HuH-7 (cell line): ENCODE measurements at places on chromosomes 12 and 14.

DNA sequence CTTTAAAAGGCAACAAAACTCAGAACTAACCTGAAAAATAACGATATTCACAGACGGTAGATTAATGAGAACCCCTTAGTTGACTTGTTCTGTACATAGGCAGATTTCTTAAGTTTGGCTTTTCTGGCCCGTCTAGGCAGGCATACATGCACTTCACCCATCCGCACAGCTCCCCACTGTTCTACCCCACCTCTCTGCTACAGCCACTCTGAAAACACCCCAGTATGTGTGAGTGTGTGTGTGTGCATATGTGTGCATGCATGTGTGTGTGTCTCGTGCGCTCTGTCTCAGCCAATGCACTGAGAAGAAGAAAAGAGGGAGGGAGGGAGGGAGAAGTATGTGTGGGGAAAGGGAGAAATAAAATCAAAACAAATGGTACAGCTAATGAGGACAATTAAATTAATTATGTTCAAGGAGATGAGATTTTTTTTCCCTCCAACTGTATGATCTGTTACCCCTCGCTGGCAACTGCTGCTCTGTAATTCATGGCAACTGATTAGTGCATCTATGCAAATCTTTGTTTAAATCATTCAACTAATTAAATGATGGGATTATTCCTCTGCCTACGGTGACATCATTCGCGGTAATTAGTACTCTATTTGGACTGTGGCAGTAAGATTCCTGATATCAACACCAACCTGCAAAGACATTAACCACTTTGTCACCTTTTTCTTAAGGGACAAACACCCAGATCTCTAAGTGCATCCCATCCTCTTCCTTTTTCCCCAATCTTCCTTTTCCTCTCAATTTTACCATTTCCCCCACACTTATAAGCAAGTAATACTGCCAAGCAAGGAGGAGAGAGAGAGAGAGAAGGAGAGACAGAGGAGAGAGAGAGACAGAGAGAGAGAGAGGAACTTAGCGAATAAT, 2.2 kb upstream of the LMO3 start:
- no peak for DNase-seq

- no peak for DNase-seq
Measured at GRCh38 chr12:94732367-94732990, 82.1 kb upstream of the TMCC3 start.

DNA sequence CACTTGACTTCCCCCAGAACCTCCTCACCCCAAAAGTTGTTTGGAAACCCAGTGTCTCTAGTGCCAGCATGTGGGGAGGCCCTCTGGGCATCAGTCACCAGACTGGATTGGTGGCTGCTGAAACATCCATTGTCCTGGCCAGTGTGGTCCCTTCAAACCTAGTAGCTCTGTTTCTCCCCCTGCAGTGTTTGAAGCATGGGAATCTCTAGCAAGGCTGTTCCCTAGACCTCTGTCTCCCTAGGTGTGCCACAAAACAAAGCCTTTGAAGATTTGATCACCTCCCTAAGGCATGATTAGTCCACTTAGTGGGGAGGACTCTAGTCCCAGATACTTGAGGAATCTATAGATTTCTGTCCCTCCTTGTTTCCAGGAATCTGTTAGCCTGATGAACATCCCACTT, 60.3 kb downstream of the ARF6 start:
- DNase-seq = no peak

GRCh38 chr12:127270193-127270592, 996.8 kb upstream of the TMEM132C start:
- no peak for DNase-seq

GRCh38 chr12:30839643-30840220, 85.0 kb upstream of the CAPRIN2 start:
- DNase-seq = no peak

DNA sequence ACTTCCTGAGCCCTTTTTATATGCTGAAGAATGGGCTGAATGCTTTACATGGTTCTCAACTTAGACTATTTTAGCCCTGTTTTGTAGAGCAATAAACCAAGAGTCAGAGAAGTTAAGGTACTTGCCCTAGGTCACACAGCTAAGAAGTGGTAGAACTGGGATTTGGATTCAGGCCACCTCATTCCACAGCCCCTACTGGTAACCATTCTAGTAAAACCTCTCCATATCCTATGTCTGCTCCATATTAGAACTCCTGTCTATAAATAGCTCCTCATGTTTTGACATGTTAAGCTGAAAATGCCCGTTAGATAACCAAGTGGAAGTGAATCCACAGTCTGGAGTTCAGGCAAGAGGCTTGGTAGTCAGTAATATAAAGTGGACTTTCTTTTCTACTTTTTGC, 111.6 kb downstream of the HECTD4 start:
- DNase-seq = no peak

- DNase-seq = no peak
Measured at GRCh38 chr14:53964249-53964648, 7.6 kb upstream of the BMP4 start.

DNA sequence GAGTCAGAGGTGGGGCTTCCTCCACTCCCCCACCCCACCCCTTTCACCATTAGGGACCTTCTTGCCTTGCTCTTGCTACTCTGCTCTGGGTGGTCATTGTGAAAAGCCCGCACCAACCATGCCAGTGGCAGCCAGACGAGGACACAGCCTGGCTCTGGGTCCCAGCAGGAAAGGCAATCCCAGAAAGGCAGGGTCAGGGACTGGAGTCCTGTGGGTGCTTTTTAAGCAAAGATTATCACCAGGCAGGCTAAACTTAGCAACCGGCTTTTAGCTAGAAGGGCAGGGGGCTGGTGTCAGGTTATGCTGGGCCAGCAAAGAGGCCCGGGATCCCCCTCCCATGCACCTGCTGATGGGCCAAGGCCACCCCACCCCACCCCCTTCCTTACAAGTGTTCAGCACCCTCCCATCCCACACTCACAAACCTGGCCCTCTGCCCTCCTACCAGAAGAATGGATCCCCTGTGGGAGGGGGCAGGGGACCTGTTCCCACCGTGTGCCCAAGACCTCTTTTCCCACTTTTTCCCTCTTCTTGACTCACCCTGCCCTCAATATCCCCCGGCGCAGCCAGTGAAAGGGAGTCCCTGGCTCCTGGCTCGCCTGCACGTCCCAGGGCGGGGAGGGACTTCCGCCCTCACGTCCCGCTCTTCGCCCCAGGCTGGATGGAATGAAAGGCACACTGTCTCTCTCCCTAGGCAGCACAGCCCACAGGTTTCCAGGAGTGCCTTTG, 1.2 kb upstream of the GAPDH start:
- peak; percentile 70 for DNase-seq

DNA sequence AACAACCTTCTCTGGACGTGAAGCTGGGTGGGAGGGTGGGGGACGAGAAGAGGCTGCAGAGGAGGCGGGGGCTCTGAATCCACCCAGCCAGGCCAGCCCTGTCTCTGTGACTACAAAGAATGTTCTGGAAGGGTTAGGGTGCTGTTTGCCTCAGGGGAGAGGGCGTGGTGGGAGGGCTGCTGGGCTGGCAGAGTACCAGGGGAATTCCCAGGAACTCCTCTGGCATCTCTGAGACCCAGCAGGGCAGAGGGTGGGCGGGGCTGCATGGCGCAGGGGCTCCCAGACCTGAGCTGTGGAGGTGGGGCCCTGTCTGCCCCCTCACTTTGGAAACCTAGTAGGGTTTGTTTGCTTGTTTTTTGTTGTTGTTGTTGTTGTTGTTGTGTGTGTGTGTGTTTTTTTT, 45.5 kb upstream of the FZD10 start:
- DNase-seq = no peak

- no peak for DNase-seq
Measured at GRCh38 chr12:8057839-8058238, 8.3 kb downstream of the C3AR1 start.

- no peak for DNase-seq
Measured at GRCh38 chr12:67981287-67982162, 7.7 kb upstream of the IFNG-AS1 start.

GRCh38 chr12:55893723-55894122, 34.0 kb downstream of the PYM1 start:
- no peak for DNase-seq

- DNase-seq = no peak
Measured at GRCh38 chr12:53063708-53064612, 14.1 kb downstream of the TNS2 start.

- no peak for DNase-seq
Measured at GRCh38 chr12:89417246-89417977, 65.1 kb upstream of the DUSP6 start.

DNA sequence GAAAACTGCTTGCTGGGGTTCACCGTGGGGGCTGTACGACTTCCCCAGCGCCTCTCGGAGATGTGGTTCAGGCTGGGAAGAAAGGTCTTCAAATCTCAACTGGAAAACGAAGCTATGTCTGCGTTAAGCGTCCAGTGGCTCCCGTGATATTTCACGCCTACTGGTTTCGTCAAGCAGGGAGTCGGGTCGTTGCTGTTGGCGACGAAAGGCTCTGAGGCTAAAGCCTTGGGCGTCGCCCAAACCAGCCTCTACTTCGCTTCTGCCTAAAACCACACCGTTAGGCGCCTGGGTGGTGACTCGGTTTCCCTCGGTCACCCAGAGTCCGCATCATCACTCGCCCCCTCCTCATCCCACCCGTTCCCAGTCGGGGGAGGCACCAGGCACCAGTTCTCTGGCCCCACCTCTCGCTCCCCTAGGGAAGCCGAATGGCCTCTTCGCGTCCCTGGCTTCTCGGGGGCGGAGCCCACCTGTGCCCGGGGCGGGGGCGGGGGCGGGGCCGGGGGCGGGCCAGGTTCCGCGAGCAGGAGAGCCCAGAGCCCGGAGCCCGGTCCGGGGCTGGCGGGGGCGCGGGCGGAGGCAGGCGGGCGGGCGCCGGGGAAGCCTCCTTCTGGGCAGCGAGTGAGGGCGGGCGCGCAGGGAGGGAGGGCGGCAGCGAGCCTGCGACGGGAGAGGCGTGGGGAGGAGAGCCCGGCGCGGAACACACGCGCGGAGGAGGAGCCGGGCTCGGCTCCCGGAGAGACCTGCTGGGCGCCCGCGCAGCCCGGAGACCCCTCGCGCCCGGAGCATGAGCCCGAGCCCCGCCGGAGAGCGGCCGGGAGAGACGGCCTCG, at the start of gene B4GALNT3:
Gene B4GALNT3 (plus strand): TSS at position 510 of the 829 bp plus-strand sequence. CDS start 438 bp downstream, outside the sequence.
- peak; percentile 88 for DNase-seq

DNA sequence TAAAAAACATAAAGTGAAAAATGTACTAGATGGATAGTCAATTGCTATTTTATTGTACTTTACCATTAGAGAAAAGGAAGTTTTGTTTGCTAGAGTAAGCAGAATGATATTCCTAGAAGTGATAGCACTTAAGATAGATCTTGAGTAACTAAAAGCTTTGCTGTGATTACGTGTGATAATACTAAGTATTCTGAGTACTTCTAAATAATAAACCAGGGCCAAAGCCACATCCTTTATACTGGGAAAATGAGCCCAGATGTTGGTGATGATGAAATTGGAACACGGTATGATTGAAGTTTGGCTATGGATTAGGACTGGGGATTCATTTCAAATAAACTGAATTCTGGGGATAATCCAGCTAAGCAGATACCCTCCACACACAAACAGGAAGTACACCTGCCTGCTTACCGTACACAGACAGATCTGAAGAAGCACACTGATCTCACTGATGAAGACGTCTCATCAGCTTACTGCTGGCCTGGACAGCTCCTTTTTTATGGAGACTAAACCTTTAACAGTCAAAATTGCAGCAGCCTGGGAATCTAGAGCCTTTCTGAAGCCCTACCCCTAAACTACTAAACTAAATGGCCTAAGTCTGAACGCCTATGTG, 199.8 kb downstream of the LRFN5 start:
- DNase-seq = no peak

DNA sequence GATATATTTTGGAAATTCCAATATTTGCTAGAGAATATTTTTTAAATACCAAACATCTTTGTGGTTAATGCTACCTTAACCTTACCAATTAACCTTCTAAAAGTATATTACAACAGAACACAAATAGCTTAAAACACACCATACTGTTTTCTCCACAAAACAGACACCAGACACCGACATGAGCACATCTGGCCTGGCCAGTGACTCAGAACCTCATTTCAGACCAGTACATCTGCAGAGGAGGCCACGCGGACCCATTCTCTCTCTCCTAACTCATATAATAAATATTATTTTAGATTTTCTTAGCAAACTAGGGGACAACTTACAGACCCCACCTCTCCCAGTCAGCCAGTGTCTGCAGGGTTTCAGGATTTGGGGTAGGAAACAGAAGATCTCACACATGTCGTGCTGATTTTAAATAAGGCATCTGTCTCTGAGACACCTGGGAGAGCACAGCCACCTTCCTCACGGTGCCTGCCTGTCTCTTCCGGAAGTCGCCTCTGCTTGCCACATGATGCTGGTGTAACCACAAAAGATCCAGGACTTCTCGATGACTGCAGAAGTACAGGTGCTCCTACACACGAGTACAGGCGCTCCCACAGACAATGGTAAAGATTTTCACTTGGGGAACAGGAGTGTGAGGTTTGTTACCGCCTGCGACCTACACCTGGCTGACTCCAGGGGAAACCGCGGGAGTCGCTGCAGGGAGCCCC, 9.7 kb upstream of the ANKLE2 start:
- DNase-seq = no peak

- DNase-seq = no peak
Measured at GRCh38 chr14:73995977-73996378, 23.1 kb downstream of the ENTPD5 start.

GRCh38 chr14:26190646-26191045, 407.2 kb downstream of the NOVA1 start:
- no peak for DNase-seq

DNA sequence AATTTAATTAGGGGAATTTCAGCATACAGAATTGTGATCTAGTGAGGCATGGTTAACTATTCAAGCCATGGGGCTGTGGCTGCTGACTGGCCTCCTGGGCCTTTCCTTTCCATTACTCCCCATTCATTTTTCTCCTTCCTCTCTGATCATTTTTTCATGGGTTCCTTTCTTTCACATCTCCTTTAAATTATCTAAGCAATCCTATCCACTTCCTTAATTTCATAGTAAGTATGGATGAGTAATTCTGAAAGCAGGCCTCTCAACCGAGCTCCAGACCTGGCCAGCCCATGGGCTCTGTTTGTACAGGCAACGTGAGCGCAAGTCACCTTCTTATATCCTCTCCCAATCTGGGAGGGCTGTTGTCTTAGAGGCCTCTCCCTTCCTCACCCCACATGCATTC, 13.4 kb downstream of the CKAP4 start:
- no peak for DNase-seq

DNA sequence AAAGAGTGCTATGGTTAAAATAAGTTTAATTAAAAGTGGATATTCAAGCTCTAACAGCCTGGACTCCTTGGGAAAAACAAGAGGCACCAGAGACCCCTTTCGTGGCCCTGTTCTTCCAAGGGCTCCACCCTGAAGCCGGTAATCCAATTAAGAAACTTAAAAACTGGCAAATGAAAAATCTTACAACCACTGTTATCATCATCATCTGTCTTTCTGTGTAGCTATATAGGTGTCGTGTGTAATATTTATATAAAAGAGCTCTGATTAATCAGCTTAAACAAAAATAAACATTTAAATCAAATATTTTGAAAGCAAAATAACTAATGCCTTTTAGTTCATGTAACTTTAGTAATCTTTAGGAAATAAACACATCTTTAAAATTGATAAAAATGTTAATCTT, 4.5 kb downstream of the ATF1 start:
- DNase-seq = no peak
